ENCODE measurements at places on chromosomes 6 and 20. TPM values are rescaled to one million over a fixed set of nuclear protein-coding genes. Genes with fewer than 3 reads are reported as not detected.

The RING1 gene
- total RNA-seq, result 29.7 TPM

DNA sequence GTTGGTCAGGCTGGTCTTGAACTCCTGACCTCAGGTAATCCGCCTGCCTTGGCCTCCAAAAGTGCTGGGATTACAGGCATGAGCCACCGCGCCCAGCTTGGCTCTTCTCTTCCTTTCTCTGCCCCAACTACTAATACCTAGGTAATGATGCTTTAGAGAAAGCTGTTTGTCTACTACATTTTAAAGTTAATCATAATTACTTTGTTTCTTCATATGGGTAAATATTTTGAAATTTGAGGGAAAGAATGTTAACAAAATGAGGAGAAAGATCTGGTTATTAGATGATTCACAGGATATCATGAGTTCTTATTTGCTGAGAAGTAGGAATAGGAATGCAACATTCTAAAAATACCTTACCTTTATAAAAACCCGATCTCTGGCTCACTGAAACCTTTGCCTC is 18.4 kb upstream of the PTPRK start:
- no peak for DNase-seq

DNA sequence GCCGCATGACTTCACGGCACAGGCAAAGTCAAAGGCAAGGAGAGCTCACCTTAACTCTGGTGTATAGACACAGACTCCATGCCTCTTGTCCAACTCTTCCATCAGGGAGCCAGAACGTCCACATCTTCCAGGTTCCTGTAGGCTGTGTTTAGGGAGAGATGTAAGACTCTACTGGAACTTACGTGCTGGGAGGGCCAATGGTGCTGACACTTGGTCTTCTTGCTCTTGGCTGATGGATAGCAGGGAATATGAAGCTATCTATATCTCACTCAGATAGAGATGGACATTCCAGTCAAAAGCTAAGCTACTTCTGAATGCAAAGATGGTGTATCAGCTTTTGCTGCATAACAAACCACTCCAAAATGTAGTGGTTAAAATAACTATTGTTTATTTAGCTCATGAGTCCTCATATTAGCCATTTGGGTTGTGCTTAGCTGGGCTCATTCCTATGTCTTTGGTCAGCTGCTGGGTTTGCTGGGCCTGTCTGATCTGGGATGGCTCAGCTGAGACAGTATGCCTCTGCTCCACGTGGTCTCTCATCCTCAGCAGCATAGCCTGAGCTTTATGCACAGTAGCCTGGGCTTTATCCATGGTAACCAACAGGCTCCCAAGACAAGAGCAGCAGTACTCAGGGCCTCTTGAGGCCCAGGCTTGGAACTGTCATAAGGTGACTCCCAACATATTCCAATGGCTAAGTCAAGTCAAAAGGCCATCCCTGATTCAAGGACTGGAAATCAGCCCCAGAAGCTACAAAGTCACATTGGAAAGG is 111.6 kb downstream of the SNX5 start:
- no peak for DNase-seq

DNA sequence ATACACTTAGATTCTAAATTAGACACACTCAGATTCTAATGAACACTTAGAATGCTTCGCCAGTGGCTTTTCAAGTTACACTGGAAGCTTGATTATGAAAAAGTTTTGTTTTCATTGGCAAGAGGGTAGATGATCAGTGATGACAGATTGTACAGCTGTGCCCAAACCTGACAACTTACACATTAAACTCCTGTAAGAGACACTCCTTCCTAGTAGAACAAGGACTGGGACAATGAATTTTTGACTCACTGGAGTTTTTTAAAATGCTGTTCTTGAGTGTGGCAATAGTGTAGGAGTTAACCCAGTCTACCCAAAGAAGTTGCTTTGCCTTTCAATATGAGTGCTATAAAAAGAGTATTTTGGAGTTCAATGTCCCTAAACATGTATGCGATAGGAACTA is 140.8 kb downstream of the SLC16A10 start:
- no peak for DNase-seq

GRCh38 chr6:19465256-19465655 is 371.9 kb upstream of the ID4 start:
- DNase-seq, result no peak

- no peak for DNase-seq
Measured at GRCh38 chr20:21534886-21535285, 21.0 kb upstream of the NKX2-2 start.

GRCh38 chr6:72595812-72596211 is 26.1 kb upstream of the KCNQ5 start:
- DNase-seq, result no peak

DNA sequence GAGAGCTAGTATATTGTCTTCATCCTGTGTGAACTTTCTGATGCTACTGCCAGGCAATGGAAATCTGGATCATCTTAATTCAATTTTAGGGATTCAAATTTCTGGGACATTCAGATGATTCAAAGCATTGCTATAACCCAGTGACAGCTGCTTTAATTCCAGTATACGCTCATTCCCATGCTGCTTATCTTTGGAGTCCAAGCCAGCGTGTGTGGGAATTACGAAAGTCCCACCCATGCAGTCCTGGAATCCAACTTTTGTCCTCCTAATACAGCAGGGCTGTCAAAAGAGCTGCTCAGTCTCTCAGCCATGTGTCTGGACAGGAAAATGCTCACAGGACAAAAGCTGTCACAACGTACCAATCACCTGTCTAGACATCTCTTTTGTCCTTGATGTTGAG is 219.8 kb downstream of the LAMA2 start:
- no peak for DNase-seq

DNA sequence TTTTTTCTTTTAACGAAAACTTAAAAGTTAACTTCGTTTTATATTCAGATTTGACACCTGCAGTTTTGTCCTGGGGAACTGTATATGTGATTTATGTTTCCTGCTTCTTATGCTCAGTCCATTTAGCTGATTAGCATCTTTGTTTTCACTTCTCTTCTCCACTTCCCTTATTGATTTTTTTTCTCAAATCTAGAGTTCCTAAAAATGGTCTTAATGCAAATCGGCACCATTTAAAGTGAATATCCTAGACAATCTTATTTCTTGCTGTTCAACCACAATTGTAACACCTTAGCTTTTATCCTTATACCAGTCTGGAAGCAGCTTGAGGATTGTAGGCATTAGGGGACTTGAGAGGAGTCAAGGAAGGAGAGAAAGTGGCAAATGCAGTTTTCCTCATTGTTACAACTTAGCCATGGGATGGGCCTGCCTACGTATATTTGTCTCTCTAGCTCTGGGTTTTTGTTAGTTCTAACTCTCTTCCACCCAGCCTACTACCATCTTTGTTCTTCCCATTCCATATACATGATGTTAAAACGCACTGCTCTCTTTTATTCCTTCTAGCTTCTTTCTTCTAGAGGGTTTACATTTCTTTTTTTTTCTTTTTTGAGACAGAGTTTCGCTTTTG is 8.5 kb downstream of the QRSL1 start:
- no peak for DNase-seq

The TP53TG5 gene
- total RNA-seq, result not detected

The LRRC73 gene
- 0.25 TPM for total RNA-seq

- DNase-seq, result no peak
Measured at GRCh38 chr6:156098839-156099238, 643.2 kb upstream of the NOX3 start.

DNA sequence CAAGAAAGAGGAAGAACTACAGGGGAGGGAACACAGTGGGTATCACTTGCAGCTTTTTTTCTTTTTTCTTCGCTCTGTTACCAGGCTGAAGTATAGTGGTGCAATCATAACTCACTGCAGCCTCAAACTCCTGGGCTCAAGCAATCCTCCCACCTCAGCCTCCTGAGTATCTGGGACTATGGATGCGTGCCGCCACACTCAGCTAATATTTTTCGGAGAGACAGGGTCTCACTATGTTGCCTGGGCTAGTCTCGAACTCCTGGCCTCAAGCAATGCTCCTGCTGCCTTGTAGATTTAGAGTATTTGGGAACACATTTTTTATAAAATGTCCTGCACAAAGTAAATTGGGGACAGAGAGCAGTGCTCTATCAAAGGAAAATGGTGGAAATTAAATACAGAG is 28.3 kb downstream of the PARD6B start:
- DNase-seq, result no peak

The LPIN3 gene
- 0.65 TPM for total RNA-seq

DNA sequence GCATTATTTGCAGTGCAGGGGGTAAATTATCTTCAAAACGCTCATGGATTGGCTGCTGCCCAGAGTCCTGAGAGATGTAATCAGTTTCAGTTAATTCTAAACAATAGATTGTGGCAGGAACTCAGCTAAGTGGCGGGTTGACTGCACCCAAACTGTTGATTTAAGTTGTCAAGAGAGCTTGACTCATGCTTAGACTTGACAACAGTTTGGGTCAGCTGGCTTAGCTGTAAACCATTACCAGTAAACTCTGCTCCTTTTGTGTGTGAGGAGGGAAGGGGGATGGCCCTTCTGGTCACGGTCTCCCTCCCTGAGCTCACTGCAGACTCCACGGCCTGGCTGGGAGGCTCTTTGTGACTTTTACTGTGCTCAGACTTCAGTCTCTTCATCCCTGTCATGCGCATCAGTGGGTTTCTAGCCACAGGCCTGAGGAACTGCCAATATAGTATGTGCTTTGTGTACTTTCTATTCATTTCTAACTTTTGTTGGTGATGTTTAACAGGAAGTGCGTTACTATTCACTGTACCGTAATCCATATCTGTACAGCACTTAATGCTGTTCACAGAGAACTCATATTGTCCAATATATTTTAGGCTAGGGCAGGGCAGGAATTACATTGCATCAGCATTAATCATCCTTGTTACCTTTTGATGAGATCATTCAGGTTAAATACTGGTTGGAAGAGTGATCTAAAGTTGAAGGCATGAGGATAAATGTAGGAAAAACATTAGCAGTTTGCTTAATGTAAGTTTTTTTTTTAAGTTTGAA is 488.3 kb downstream of the CDKAL1 start:
- no peak for DNase-seq

The TRIM31 gene
- not detected for total RNA-seq

GRCh38 chr20:59560588-59561227 is 43.6 kb upstream of the PHACTR3 start:
- no peak for DNase-seq

DNA sequence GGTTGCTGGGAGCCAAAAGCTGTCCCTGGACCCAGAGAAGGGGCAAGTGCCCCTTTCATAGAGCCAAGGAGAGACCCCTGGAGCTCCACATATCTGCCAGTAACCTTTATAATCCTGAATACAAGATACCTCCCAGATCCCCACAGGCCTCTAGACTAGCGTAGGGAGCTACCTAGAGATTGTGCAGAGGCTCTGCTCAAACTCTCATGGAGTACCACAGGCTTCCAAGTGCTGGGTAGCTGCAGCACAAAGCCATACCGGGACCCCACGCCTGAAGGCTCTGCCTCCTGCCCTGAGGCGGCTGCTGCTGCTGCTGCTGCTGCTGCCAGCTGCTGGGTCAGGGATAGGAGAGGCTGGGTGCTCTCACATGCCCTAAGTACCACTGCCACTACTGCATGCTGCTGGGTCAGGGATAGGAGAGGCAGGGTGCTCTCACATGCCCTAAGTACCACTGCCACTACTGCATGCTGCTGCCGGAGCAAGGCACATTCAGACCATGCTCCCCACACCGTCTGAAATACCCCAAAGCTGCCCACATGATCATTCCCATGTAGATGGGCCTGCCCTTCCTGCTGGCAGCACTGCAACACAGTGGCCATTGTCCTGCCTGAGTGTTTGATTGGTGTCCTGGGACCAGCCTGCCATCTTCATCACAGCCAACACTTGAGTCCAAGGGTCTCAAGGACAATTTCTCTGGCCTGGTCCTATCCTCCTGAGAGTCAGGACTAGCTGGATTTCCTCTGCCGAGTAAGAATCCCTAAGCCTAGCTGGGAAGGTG is 1434.3 kb upstream of the ADGRB3 start:
- DNase-seq, result no peak

The PTK7 gene
- 0.23 TPM for total RNA-seq

GRCh38 chr20:15951658-15952057 is 621.6 kb downstream of the KIF16B start:
- no peak for DNase-seq

DNA sequence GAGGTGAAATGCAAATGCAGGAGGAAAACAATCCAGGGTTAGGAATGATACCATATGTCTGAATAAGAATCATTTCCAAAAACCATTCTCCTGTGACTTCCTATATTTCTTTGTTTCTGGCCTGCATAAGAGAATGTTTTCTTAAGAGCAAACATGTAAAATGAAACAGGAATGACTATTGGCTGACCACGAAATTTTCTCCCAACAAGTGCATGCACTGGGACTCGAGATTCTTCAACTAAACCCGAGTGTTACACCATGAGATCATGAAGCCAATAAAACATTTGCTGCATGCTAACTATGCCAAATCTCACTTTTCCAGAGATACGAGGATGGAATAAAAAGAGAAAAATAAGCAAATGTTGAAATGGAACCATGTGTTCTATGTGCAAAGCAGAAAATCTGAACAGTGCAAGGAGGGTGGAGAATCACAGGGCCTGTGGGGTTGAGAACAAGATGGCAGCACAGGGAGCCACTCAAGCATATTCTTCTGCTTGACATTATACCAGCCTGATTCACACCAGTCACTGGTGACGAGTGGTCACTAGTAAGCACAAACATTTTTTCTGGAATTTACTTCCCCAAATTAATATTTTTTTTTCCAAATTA is 212.2 kb upstream of the FOXA2 start:
- no peak for DNase-seq

GRCh38 chr20:4998160-4998651 is 3.1 kb downstream of the SLC23A2 start:
- no peak for DNase-seq

DNA sequence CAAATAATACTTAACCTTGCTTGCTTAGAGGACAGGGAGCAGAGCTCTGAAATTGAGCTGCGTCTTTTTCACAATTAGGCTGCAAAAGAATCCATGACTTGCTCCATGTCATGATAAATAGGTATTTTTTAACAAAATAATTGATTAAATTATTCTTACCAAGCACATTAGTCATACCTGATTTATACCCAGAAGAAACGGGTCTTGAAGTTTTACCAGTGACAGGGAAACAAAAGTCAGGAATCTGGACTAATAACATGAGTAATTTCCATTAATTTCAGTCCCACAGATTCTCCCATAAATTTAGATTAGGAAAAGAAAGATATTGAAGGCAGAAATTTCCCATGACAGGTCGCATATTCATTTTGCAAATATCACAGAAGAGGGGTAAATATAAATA is 85.0 kb upstream of the BMP5 start:
- DNase-seq, result no peak

GRCh38 chr6:96235927-96236326 is 220.2 kb downstream of the FUT9 start:
- no peak for DNase-seq

The GCNT2 gene
- total RNA-seq, result 3.1 TPM

GRCh38 chr20:56788041-56788670 is 159.1 kb downstream of the TFAP2C start:
- DNase-seq, result no peak

The CST2 gene
- total RNA-seq, result not detected

Data from activated CD4-positive, alpha-beta memory T cell treated with anti-CD3 and anti-CD28 coated beads, Interleukin-2, amount 10 ng/mL, durations not matched to agents 7 days and 5 days (primary cell).